ENCODE measurements at places on chromosomes 1 and 21.
A peak's percentile ranks its signal among the peaks of the same experiment; 100 is the strongest.

- DNase-seq: peak; percentile 89
Observed at GRCh38 chr21:32844653-32845436, 73.3 kb upstream of the PAXBP1 start.

DNA sequence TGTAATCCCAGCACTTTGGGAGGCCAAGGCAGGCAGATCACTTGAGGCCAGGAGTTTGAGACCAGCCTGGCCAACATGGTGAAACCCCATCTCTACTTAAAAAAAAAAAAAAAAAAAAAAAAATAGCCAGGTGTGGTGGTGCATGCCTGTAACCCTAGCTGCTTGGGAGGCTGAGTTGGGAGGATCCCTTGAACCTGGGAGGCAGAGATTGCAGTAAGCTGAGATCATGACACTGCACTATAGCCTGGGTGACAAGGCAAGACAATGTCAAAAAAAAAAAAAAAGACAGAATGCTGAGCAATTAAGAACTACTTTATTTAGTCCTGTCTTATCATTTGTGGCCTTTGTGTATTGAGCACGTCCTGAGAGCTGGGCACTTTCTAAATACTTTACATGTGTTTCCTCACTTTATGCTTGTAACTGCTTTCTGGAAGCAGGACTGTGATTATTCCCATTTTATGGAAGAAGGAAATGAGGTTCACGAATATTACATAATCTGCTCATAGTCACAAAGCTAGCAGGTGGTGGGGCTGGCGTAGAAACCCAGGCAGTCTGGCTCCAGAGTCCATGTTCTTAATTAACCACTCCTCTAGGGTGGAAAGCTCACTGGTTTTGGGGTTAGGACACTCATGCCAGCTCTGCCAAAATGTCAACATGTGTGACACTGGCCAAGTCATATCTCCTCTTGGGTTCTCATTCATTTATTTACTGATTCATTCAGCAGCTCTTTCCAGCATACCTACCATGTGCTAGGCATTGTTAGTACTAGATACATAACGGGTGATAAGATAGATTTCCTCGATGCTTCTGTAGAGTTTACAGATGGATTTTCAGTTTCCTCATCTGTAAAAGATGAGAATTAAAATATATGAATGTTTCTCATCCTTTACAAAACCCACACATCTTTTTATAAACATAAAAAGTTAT is 57.7 kb downstream of the DDR2 start:
- peak; percentile 57 for DNase-seq

- peak; percentile 7 for DNase-seq
Observed at GRCh38 chr1:175481126-175482070, 262.0 kb downstream of the TNR start.

GRCh38 chr1:31010086-31010989 is 55.2 kb downstream of the PUM1 start:
- DNase-seq: peak; percentile 75

GRCh38 chr1:166069390-166069789 is 97.4 kb downstream of the FAM78B start:
- DNase-seq: peak; percentile 2

- DNase-seq: peak; percentile 67
Observed at GRCh38 chr1:107622966-107623365, 342.0 kb downstream of the VAV3 start.

DNA sequence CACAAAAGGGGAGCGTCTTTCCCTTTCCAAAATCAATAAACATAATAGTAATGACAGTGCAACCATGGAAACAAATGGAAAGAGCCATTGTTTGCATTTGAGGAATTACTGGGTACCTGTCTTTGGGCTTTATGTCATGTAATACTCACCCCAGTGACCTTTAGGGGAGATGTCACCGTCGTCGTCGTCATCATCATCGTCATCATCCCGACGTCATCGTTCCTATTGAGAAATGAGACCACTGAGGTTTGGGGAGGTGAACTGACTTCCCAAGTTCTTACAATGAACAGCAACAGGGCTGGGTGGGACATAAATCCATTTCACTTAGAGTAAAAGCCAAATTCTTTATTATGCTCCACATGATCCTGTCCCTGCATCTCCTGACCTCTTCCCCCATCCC is 168.9 kb upstream of the KAZN start:
- no peak for DNase-seq

DNA sequence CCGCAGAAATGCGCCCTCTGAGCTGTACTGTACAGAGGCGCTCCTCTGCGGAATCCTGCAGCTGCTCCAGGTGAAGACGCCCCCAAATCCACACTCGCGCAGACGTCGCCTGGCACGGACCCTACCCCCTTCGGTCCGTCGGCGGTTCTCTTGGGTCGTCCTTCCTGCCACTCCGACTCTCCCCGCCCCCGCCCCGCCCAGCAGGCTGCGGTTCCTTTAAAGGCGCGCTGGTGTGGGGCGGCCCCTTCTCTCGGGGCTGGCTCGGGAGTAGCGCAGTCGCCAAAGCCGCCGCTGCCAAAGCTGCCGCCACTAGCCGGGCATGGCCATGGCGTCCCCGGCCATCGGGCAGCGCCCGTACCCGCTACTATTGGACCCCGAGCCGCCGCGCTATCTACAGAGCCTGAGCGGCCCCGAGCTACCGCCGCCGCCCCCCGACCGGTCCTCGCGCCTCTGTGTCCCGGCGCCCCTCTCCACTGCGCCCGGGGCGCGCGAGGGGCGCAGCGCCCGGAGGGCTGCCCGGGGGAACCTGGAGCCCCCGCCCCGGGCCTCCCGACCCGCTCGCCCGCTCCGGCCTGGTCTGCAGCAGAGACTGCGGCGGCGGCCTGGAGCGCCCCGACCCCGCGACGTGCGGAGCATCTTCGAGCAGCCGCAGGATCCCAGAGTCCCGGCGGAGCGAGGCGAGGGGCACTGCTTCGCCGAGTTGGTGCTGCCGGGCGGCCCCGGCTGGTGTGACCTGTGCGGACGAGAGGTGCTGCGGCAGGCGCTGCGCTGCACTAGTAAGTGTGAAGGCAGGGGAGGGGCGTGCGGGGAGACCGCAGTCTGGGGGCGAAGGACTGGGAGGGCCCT is at the start of gene RASSF5:
RASSF5 (plus strand) TSS at position 248 of the 846 bp plus-strand sequence; CDS start at position 320, 72 bp downstream.
- DNase-seq: peak; percentile 84

GRCh38 chr1:68205794-68206358 is 26.4 kb downstream of the WLS start:
- no peak for DNase-seq

DNA sequence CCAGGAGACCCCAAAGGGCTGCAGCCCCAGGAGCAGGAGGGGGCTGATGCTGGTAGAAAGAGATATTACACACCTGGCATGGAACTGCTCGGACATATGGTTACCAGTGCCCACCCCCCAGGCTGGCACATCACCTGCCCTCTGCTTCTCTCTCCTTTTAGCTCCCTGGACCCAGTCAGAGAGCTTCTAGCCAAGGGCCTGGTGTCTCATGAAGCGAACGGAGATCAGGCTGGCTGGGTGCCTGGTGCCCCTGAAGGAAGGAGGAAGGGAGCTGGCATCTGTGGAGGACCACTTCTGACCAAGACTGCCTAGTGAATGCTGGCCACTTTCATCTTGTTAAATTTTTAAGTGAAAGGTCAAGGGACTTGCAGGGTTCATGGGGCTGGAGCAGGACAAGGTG is 53.1 kb downstream of the FOXO6 start:
- no peak for DNase-seq

DNA sequence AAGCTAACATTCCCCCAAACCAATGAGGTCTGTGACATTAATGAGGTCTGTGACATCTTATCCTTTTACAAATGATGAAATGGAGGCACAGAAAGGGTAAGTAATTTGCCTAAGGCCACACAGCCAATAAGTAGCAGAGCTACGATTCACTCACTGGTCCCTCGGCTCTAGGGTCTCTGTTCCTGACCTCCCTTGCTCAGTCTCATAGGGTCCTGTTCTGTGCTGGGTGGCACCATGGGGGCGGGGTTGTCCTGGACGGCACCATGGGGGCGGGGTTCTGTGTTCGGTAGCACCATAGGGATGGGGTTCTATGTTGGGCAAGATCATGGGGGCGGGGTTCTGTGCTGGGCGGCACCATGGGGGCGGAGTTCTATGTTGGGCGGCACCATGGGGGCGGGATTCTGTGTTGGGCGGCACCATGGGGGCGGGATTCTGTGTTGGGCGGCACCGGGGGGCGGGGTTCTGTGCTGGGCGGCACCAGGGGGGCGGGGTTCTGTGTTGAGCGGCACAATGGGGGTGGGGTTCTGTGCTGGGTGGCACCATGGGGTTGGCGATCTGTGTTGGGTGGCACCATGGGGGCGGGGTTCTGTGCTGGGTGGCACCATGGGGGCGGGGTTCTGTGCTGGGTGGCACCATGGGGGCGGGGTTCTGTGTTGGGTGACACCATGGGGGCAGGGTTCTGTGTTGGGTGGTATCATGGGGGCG is 55.6 kb downstream of the CLSTN1 start:
- DNase-seq: no peak

- DNase-seq: peak; percentile 72
Observed at GRCh38 chr1:196608390-196609369, at the start of gene KCNT2. Gene KCNT2 (minus strand): TSS chr1:196608440. CDS start chr1:196608309, 131 bp downstream.

DNA sequence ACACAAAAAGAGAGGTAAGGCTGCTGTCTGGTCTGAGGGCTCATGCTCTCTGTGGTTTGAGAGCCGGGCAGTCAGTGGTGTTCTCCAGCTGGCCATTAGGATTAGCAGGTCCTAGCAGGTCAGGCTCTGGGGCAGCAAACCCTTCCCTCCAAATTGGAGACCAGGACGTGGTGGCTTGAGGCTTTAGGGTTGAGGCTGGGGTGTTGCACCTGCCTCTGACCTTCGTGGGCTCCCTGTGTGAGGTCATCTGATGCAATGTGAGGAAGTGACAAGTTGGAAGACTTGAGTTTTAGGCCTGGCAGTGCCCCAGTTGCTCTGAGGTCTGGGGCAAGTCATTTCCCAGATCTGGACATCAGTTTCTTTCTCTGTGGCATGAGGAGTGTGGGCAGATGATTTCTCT is 24.4 kb downstream of the SZRD1 start:
- no peak for DNase-seq

DNA sequence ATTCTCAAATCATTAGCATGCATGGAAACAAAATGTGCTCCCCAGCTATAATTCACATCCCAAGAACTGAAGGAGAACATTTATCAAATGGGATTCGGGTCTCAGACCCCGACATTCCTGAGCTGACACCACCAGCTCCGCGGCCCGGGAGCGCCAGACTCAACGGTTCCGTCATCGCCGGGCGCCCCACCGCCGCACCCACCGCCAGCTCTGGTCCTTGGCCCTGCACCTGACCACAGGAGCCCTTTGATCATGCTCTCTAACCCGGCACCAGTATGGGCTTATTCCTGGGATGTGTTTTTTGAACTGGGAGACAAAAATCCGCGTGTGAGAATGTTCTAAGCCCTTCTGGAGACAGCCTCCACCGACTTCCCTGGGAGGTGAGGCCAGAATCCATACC is 43.6 kb downstream of the HLCS start:
- no peak for DNase-seq
